Pancreas (tissue), 10 donors: ENCODE measurements at places on chromosomes 11 and 22.

DNA sequence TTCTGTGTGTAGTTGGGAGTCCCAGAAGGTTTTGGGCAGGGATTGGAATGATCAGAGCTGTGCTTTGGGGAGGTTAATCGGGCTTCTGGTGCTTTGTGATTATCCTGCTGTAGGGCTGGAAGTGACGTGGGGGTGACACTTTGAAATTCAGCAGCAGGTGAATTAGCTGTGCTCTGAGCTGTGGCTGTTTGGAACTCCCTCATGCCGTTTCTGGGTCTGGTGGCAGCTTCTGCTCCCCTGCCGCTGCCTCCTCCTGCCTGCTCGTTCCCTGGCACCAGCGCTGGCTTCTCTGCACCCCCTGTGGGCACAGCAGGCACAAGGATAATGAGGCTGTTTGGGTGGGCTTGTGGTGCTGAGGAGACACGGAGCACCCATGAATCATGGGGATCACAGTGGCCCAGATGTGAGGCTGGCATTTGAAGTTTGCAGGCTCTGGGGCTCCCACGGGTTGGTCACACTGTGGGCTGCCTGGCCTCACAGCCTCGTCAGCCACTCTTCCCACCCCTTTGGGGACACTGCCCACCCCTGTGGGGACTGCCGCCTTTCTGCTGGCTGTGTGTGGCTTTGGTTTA lies 49.7 kb downstream of the TBC1D22A start:
- no peak for DNase-seq

GRCh38 chr11:131665344-131665968 lies 295.0 kb downstream of the NTM start:
- DNase-seq = no peak

- DNase-seq = no peak
Observed at GRCh38 chr11:65773784-65774411, 6.9 kb downstream of the AP5B1 start.

DNA sequence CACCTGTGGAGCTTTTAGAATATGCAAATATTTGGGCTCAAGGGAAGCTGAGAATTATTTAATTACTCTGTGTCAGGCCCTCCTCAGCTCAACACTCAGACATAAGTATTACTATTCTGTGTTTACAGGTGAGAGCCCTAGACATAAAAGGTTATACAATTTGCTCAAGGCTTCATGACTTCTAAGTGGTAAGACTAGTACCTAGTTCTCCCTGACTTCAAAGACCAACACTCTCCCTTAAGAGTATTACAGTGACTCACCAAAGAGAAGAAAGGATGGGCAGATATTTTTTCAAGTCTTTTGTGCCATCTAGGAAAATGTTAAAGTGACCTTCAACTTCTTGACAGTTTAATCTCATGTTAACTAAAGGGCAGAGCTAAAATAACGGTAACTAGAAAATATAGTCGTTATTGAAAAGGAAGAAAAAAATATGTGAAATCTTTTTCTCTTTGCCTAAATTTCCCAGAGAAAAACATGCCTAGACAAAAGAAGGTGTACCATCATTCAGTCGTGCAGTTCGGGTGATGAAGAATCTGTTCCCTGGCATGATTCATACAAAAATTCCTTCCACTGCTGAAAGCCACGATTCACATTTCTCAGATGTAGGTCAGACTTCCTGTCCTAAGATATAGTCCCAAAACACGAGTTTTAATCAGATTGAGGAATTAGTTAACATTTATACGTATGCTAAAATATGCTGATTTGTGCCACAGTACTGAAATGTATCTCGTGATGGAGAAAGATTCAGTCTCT lies 849.1 kb upstream of the API5 start:
- DNase-seq = no peak

DNA sequence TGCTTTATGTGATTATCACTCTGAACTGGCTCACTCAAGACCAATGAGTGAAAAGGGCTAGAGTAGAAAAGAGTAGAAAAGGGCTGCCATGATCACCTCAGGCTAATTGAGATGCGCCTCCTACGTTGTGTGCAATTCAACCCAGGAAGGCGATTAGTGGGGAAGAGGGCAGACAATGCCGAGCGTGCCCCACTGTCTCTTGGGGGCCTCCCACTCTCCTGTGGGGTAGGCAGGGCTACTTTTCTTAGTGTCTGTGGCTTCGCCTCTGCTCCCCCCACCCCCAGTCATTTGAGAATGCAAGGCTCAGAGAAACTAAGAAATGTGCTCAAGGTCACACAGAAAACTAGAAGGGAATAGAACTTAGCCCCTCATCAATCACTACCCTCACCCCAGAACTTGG lies 57.7 kb upstream of the RASD2 start:
- DNase-seq = no peak

DNA sequence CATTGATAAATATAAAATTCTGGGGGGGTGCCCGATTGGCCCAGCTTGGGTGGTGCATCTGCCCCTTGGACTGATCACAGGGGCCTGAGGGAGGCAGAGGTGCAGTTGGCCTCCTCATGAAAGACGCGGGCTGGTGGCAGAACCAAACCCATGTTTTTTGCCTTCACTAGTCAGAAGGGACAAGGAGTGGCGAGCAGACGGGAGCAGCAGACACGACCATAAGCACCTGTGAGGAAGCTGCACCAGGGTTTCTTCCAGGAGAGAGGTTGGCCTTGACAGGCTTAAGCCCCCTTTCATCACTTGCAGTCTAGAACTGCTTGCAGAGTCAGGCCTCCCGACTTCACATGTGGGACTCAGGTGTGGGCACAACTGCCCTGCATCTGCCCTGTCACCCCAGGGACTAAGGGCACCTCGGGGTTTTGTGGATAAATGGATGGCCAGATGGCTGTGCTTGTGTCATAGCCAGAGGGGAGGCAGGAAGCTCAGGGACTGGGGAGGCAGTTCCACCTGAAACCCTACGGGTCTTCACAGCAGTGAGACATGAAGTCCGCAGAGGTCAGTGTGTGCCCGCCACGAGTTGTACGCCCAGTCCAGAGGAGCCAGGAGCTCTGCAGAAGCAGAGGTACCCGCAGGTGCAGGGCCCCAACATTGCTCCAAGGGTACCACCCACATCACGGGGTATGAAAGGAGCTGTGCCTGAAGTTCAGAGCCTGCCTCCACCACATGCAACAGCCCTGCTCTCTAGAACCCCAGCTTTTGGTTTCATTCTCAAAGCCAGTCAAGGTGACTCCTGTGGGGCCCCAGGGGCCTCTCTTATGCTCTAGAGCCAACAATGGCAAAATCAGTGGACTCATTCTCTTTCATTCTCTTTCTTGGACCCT lies 18.2 kb upstream of the SYT13 start:
- DNase-seq = no peak

DNA sequence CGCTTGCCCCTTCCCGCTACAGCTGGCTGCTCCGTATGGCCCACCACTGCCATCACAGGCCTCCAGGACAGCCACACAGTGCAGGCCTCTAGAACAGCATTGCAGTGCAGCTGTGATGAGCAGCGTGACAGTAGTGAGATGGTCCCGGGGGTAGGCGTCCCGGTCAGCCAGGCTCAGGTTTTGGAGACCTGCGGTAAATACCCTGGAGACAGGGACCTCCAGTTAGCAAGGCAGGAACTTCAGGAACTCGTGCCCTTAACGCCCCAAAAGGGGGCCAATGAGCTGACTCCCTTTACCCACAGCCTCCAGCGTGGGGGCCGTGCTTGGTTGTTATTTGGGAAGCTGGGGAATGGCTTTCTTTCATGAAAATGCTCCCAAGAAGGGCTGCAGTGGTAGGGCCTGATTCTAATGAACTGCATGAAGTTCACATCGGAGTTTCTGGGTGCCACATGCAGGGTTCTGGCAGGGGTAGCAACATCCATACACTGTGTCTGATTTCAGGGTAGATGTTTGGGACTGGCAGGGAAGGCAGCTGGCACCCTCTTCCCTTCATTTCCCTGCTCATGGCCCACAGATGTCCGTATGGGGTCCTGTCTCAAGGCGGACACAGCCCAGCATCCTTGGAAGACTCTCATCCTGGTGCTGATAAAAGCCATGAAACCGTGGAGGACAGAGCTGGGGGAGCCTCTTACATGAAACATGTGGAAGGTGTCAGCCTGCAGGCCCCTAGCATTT lies 440.5 kb downstream of the TBC1D22A start:
- no peak for DNase-seq

DNA sequence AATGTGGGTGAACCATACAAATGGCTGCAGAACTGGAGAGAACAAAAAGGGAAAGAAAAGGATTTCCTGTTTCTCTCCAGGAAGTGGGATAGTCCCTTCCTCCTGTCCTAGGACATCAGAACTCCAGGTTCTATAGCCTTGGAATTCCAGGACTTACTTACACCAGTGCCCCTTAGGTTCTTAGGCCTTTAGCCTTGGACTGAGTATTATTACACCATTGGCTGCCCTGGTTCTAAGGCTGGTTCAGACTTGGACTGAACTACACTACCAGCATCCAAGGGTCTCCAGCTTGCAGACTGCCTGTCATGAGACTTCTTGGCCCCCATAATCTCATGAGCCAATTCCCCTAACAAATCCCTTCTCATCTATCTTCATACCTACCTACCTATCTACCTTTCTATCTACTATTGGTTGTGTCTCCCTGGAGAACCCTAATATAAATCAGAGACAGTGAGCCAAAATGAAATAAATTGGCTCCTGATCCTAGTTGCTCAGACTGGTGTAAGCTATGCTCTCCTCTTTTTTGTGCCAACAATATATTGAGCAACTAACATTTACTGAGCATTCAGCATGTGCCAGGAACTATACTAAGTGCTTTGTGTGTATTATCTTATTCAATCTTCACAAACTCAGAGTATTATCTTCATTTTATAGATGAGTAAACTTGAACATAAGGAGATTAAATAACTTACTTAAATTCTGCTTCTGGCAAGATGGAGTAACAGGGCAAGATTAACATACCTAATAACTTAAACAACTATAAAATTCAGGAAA lies 303.7 kb downstream of the TTC28 start:
- no peak for DNase-seq

- DNase-seq = no peak
Observed at GRCh38 chr11:46331282-46331984, 15.8 kb upstream of the DGKZ start.

DNA sequence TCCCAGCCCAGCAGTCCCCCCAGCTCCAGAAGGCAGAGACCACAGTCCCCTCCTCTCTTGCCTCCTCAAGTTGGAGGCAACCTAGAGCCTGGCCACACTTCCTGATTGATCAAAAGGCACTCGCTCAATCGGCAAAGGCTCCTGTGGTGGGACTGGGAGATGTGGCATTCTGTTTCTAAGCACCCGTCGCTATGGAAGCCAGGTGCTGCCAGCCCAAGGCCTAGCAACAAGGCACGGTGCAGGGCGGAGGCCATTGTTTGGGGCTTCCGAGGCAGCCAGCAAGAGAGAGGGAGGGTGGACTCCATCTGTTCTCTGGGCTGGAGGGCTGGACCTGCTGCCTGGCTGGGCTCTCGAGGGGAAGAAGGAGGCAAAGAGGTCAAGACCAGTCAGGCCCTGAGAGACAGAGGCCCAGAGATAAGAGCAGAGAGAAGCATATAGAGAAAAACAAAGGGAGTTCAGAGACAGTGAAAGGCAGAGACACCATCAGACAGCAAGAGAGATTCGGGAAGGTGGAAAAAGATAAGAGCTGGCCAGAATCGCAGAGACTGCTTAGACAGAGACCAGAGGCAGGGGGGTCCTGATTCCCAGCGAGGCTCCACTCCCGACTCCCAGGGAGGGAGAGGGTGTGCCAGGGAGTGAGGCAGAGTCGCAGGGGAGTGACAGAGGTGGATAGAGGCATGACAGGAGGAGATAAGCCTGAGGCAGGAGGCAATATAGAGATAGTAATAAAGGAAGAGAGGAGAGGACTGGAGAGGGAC lies 21.2 kb downstream of the PDE2A start:
- no peak for DNase-seq

- DNase-seq = no peak
Observed at GRCh38 chr11:42812361-42812760, 499.4 kb upstream of the API5 start.

DNA sequence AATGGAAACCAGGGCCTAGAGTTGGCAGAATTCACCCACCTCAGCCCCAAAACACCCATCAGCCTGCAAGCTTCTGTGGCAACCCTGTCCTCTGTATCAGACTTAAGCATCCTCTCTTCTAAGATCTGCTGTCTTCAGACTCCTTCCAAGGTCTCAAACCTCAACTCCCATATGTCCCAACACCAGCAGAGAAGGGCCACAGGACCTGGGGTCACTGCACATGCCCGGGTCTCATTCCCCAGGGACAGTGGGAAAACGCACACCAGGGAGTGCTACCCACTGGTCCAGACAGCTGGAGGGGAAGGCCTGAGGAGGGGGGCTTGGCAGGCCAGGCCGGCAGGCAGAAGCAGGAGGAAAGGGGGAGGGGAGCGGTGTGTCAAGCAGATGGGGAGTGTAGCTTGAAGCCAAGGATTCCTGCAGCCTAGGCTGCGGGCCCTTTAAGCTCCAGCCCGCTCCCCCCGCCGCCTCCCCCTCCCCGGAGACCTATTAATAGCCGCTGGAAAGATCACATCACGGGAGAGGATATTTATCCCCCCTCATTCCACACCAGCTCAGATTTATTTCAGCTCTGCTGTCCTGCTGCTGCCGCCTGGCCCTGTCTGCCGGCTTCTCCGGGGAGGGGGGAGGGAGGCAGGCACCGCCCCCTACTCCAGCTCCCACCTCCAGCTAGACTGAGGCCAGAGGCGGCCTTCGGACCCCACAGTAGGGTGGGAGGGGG lies 16.7 kb downstream of the BCL9L start:
- DNase-seq = peak; percentile 67
